ENCODE measurements at places on chromosomes 3 and 15.

DNA sequence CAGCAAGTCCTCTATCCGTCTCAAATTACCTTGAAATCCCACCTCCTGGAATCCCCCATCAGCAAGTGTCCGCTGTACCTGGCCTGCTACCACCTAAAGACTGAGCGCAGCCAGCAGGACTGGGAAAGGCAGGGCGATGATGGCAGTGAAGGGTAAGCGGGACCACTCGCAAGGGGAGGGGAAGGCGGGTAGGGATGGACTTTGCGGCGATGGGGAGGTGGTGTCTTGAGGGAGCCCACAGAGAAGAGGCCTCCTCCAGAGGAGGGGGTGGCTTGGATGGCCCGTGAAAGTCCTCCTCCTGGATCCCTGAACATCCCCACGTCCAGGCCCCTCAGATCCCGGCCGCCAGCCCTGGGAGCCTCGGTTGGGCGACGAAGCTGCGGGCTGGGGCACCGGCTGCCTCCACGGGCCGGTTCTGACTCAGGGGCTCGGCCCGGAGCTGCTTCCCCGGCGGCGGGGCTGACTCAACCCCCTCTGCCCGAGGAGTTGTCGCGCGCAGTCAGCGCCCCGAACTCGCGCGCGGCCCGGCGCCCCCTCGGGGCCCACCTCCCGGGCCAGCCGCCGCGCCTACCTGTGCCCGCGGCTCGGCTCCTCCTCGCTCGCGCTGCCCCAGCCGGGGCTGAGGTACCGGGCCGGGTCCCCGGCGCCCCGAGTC is 512 bp downstream of the LARP6 start:
- peak; percentile 36 for DNase-seq

DNA sequence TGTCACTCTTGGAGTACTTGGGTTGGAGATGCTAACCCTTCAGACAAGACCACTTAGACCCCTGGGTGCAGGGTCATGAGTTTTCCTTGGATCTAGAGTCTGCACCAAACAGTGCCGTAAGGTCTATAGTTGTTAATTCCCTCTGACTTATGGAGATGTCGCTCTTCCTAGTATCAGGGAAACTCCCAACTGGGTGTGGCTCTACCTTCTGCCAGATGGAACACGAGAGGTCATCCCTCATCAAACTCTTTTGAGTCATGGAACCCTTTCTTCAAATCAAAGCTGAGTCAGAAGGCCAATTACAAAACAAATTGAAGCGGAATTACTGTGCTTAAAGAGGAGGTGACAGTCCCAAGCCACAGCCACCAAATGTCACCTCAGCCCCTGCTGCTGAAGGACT is 514.9 kb upstream of the PROK2 start:
- DNase-seq: no peak

DNA sequence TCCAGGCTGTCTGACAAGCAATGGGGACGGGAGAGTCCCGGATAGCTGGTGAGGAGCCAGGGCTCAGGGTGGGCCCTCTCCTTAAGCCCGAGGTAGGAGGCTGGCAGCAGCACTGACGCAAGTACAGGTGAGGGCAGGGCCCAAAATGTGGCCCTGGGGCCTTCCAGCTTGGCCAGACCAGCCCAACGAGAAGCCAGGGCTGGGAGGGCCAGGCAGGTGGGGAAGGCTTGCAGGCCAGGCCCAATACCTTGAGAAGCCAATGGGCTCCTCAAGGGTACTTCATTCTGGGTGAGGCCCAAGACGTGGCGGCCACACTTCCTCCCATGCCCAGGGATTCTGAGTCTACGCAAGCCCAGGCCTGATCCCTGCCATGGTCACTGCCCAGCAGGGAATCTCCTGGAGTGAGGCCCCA is 37.2 kb downstream of the AMOTL2 start:
- DNase-seq: no peak

- no peak for DNase-seq
These were observed 30.3 kb downstream of the RAP2B start for GRCh38 chr3:153192327-153192726.

GRCh38 chr15:35055416-35056105 is 29.5 kb downstream of the NANOGP8 start:
- no peak for DNase-seq

DNA sequence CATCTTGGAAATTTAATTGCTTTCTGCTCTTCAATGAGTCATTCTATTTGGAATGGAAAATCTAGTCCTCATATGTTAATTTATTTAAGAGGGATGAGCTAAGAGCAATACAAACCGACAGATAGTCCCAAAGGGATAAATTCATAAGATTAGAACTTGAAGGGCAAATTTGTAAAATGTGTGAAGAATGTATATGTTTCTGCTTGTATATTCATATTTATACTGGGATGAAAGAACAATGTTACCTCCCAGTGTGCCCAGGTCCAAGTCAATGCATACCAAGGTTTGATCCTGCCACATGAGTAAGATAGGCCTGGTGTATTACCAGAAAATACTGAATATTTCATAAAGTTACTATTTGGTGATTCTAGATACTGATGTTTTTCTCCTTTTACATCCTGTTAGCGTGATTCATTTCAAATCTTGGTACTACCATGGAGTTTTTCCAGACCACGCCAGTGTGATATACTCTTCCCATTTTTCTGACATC is 255.6 kb upstream of the SEMA6D start:
- DNase-seq: no peak

GRCh38 chr3:16048435-16049318 is 125.8 kb upstream of the GALNT15 start:
- DNase-seq: no peak

DNA sequence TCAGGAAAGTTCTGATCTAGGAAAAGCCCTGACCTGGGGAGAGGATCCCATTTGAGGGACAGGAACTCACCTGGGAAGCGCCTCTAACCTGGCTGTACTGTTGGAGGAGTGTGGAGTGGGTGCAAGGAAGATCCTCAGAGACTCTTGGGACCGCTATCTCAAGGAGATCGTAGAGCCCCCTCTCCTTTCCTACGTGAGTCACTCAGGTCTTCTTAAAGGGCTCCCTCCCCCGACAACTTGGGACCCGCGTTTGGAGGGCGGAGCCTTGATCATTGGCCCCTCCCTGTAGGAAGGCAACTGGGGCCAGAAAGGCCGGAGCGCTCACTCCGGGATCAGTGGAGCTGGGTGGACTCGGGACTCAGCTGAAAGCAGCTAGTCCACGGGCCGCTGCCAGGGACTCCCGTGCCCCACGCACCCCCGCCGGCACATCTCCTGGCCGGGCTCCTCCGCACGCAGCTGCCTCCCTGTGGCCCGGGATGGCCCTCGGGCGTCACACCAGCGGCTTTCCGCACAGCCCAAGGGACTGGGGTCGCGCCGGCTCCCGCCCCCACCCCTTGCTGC is 520 bp downstream of the SLC26A6 start:
- no peak for DNase-seq

GRCh38 chr15:68620721-68621527 is 42.1 kb downstream of the CORO2B start:
- no peak for DNase-seq

GRCh38 chr3:161354554-161354953 is 16.8 kb downstream of the SPTSSB start:
- no peak for DNase-seq

DNA sequence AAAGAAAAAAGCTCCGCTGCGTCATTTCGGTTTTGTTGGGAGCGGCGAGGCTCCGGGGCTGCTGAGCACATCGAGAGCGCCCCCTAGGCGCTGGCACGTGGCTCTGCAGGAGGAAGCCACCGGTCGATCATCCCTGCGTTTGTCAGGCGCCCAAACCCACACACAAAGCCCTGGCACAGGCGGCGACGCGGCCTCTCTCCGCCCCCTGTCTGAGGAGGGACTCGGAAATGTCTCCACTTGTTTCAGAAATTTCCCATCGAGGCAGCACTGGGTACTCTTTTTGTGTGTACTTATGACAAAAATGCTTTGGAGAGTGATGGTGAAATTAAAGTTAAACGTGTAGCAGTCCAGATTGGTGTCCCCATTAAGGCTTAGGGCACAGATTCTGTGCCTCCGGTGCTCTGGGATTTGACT is 407.3 kb upstream of the ONECUT1 start:
- peak; percentile 25 for DNase-seq

DNA sequence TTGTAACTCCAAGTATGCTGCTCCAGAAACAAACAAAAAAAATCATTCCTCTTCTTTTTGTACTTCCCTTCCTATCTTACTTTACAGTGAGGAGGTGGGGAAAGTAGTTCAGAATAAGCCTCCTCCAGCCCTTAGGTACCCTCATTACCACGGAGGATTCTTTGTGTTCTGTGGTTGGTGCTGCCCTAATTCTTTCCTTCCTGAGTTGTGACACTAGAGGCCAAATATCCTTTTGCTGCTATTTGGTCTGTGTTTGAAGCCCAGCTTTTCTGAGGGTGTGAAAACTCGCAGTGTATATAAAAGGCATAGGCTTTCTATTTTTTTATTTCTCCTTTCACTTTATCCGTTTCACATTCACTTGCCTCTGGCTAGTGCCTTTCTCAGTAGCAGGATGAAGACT is 98.2 kb downstream of the HHLA2 start:
- DNase-seq: no peak

- no peak for DNase-seq
These were observed 12.2 kb downstream of the TUBGCP4 start for GRCh38 chr15:43383070-43383469.

GRCh38 chr3:49333091-49333490 is 6.8 kb downstream of the USP4 start:
- DNase-seq: no peak

DNA sequence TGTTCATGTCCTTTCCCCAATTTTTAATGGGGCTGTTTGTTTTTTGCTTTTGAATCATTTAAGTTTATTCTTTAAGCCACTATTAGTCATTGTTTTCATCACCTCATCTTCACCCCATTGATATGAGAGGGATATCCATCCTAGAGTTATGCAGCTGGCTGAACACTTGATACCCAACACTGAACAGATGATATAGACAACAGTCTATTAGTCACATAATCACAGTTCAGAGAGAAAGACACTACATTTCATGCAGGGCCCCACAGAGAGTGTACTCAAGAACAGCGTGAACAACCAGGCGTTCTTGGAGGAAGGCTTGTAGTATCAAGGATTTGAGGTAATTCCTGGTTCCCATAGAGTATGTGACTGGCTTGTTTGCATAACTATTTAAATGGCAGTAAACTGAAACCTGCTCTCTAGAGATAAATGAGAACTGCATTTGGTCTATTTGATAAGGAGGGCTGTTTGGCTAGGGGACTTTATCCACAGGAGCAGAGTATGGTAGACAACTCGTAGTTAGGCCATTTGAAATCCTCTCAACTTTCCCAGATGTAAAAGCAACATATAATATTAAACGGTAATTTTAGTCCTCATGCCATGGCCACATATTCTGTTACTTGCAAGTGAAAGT is 618.7 kb downstream of the SI start:
- no peak for DNase-seq

DNA sequence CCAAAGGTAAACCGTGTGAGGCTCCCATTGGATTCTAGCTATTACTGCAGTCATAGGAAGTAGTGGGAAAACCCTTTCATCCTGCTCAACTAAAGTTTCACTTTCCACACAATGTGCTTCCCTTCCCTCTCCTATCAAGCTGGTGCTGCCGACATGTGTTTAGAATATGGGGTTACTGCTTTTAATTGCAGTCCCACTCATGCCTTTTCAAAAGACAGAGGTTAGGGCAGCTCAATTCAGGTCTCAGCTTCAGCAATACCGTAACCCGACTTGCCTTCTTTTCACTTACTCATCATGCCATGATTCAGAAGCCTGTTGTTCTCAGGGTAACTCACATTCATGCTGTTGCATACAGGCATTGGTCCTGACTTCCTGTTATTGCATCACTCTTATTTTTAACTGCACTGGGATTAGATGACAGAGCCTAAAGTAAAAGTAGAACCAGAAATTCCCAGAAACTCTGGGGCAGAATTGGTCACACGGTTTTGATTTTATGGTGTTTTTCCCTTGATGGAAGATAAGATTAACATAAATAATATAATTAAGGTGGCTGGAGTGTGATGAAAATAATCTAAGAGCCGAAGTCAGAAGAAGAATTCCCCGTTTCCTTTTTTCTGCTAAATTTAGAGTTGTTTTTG is 45.7 kb downstream of the C2CD4B start:
- DNase-seq: no peak

DNA sequence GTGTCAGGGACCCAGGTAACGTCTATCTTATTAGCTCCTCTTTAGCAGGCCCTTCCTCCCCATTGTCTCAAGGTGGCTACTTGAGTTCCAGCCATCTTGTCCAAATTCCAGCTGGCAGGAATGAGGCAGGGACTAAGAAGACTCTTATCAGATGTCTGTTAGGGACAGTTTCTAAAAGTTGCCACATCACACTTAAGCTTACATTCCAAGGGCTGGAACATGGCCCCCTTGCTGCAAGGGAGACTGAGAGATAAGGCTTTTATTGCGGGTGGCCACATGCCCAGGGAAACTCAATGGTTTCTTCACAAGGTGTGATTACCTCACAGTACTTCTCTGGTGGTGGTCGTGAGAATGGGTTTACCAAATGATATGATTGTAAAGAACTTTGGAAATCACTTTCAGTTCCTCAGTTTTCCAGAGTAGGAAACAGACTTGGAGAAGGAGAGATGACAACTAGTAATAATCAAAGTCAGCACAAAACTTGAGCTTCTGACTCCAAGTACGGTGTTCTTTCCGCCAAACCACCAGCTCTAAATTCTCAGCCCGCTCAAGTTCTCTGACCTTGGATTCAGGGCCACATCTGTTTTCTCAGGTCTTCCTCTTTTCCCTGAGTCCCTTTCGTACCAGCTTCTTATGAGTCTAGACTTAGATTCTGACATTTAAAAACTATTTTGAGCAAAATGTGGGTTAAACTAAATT is 14.2 kb downstream of the PDIA5 start:
- DNase-seq: no peak

- no peak for DNase-seq
These were observed 14.7 kb downstream of the IDH2 start for GRCh38 chr15:90087454-90088154.

GRCh38 chr3:46218196-46218709 is 10.1 kb upstream of the CCR1 start:
- DNase-seq: no peak

DNA sequence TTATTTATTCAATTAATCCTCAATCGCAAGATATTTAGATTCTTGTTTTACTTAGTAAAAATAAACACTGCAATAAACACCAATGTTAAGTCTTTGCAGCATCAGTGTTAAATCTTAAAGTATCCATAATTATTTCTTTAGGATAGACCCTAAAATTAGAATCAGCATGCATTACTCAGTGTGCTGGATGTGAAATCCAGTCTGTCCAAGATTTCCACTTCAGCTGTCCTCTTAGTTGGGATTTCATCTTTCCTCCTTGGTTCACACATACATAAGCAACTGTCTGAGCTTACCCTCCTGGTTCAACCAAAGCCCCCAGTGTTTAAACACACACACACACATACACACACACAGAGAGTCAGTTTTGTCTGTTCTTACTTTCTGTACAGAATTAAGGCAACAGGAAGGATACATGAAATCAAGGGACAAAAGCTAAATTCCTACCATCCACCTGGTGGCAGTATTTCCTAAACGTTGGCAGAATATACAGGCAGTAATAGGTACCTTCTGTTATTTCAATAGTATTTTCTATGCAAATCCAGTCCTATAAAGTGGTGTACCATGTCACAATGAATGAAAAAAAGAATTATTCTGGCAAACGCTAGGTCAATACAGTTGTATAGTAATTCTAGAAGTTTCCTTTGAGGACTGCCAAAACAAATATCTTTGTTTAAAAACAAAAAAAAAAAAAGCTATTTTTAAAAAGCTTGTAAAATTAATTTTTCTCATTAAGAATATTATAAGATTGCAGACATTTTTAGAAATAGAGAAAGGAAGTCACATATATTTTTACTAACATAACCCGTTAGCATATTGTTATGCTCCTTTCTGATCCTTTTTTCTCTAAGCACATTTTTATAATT is 27.3 kb upstream of the DMXL2 start:
- DNase-seq: no peak

GRCh38 chr15:63990454-63990853 is 55.8 kb downstream of the DAPK2 start:
- no peak for DNase-seq
